ENCODE measurements at places on chromosomes 11 and 22.

GRCh38 chr22:37059876-37060449, 8.4 kb downstream of the KCTD17 start:
- DNase-seq, result no peak

DNA sequence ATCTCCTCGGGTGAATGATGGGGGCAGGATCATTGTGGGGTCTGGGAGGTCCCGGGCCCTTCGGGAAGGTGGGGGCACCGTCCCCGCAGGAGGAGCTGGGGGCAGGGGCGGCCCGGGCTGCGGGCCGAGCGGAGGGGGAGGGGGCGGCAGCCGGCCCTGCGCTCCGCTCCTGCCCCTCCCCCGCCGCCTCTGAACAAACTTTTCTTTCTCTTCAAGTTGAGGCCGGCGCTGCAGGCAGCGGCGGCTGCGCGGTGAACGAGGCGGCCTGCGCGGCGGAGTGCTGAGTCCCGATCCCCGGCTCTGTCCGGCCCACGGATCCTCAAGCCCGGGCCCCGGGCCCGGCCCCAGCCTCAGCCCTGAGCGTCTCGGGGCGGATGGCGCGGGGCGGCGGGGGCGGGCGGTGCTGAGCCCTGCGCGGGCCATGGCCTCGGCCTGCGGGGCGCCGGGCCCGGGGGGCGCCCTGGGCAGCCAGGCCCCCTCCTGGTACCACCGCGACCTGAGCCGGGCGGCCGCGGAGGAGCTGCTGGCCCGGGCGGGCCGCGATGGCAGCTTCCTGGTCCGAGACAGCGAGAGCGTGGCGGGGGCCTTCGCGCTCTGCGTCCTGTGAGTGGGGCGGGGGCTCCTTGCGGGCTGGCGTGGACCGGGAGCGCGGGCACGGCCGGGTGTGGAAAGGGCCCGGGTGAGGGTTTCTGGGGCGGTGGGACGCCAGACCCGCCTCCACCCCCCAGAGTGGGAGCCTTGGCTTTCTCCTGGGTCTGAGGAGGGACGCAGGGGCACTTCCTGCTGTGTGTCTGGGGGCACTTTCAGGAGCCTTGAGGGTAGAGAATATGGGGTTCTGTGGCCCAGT, at the start of gene INPPL1:
Gene INPPL1 (plus strand): TSS at position 204 of the 847 bp plus-strand sequence. CDS start 218 bp downstream, at position 422.
- DNase-seq, result peak; percentile 45

DNA sequence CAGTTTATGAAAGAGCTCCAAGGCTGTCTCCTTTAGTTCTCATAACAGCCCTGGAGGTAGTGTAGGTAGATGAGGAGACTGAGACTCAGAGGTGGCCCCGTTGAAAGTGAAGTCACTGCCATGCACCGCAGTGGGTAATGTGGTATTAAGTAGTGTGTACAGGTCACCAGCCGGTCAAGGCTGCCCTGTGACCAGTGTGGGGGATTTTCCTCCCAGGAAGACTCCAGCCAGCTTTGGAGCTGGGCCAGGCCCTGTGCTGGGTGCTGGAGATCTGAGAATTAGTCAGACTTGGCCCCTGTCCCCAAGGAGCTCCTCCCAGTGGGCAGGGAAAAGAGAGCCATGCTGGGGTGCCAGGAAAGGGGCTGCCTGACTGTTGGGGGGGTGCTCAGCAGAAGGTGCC, 5.3 kb downstream of the OMP start:
- DNase-seq, result peak; percentile 92

DNA sequence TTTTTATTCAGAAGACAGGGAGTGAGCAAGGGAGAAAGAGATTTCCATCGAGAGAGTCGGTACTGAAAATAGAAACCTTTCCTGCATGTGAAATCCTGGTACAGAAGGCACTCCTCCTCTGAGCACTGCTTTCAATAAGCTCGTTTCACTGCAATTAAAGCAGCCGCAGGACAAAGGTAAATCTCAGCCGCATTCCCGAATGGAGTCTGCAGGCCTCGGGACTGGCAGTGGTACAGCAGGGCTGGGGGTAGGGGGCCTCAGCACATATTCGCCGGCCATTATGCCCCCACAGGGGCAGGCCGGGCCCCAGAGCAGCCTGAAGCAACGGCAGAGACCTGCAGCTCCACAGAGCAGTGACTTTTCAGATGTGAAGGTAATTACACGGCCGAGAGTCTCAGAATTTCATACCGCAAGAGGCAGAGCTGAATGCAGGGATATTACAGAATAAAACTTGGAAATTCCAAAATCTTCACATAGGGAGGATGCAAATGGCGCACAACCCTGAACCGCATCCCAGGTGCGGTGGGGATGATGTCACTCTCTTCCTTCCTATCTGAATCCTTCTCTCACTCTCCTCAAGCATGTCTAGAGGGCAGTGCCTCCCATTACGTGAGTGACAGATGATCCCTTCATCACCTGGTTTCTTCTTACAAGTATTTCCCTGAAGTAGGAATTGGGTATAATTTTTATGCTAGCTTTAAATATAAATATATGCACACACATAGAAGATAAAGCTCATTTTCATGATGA, 622.1 kb downstream of the OPCML start:
- no peak for DNase-seq

- no peak for DNase-seq
Observed at GRCh38 chr11:125370561-125371389, 125.3 kb downstream of the FEZ1 start.

GRCh38 chr11:82559609-82560008, 174.1 kb downstream of the FAM181B start:
- no peak for DNase-seq

DNA sequence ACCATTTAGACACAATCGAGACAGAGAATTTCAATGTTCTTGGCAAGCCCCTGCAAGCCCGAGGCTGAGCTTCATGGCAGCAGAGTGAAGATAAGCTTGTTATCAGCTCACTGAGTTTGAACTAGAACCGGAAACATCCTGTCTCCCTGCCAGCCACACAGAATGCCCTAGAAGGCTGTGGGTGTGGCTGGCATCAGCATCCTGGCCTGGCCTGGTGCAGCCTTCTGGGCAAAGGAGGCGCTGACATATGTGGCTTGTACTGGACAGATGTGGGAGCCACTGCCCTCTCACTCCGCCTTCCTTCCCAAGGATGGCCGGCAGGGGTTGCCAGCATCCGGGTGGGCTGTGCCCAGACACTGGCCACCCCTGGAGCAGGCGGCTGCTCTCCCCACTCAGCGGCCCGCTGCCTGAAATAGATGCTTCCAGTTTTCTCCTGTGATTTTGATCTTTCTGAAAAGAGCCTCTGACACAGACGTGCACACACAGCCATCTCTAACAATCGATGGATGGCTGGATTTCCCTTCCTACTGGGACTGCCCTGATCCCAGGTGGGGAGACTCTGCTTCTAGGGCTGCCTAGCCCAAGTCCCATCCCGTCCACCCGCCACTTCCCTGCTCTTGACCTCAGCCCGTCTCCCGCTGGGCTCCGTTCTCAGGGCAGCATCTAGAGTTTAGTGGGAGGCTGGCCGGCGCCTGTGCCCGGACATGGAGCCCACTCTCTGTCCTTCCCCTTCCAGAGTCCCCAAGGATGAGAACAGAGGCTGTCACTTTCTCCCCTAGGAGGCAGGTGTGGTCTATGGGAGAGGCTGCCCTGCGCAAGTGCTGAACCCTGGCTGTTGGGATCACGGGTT, 149.7 kb downstream of the CTTN start:
- no peak for DNase-seq

- no peak for DNase-seq
Observed at GRCh38 chr11:617912-618682, 2.3 kb upstream of the IRF7 start.

GRCh38 chr11:69372589-69373250, 78.8 kb downstream of the MYEOV start:
- no peak for DNase-seq

DNA sequence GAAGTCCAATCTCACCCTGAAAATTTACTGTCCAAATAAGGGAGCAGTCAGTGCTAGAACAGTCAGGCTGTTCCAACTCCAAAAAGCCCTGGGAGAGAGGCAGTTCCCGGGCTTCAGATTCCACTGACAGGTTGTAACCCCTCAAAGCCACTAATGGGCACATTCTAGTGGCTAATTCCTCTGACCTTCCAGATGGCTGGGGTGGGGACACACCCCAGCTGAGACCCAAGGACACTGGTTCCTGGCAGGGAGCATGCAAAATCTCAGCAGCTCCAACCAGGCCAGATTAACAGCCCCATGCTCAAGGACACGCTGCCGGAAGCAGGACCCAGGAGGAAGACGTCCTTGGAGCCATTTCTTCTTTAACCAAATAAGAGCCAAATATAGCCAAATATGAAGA, 92.7 kb downstream of the RPL27A start:
- no peak for DNase-seq

GRCh38 chr11:9530020-9530621, 43.3 kb upstream of the WEE1 start:
- no peak for DNase-seq

DNA sequence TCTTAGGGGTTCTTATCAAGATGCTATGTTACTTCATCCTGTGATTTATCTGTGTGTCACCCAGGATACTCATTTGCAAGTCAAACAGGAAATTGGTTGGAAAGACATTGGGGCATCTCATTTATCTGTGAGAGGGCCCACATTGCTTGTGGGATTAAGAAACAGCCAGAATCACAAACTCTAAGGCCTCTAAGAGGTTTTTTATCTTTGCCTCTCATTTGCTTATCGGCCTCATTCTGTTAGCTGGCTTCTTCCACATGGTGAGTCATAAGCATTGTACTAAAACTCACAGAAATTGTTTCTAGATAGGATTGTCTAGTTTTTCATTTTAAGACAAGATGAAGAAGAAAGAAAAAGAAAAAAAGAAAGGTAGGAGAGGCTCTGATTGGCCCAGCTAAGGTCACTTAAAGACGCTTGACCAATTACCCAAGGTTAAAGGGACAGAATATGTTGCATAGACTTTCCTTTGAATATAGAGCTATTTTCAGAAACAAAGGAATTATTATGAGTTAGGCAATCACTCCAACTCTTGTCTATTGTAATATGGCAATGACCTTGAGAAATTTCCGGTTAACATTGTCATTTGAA, 121.9 kb downstream of the ARHGAP42 start:
- DNase-seq, result no peak

- DNase-seq, result peak; percentile 87
Observed at GRCh38 chr11:102318469-102318868, 1.2 kb downstream of the BIRC3 start.

GRCh38 chr11:107457205-107457557, 444 bp downstream of the CWF19L2 start:
- DNase-seq, result no peak

GRCh38 chr11:36034551-36035331, 90.9 kb downstream of the LDLRAD3 start:
- DNase-seq, result peak; percentile 56

DNA sequence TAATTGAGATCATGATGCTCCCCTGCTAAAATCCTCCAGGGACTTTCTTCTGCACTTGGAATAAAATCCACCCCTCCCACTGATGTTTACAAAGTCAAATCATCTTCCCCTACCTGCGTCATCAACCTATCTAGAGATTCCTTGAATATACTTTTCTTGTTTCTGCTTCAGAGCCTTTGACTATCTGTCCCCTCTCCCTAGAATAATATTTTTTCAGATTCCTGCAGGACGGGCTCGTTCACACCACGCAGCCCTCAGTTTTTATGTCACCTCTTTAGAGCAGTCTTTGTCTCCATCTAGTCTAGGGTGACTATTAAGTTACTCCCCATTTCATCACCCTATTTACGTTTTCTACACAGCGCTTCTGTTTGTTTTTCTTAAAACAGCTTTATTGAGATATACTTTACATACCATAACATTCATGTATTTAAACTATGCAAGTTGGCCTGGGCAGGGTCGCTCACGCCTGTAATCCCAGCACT, 94.8 kb upstream of the SESN3 start:
- DNase-seq, result no peak

- no peak for DNase-seq
Observed at GRCh38 chr22:27642104-27642800, 159.3 kb downstream of the MN1 start.

DNA sequence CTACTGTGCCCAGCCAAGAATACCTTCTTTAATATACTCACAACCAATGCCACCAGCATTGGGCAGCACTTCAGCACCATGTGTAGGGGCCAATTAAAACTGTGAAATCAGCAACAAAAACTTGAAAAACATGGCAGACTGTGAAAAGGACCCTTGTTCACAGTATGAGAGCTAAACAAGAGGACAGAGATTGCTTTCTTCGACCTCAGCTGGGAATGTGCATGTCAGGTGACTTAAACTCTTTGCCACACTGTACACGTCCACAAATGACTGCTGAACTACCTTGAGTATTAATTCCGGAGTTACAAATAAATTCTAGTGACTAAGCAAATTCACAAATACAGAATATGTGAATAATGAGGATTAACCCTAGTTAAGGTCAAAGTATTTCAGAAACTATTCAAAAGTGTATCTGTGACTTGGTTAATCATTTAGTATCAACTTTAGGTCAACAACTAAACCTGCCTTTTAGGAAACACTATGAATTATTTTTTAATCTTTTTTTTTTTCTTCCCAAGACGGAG, 33.0 kb downstream of the DDX6 start:
- DNase-seq, result no peak

DNA sequence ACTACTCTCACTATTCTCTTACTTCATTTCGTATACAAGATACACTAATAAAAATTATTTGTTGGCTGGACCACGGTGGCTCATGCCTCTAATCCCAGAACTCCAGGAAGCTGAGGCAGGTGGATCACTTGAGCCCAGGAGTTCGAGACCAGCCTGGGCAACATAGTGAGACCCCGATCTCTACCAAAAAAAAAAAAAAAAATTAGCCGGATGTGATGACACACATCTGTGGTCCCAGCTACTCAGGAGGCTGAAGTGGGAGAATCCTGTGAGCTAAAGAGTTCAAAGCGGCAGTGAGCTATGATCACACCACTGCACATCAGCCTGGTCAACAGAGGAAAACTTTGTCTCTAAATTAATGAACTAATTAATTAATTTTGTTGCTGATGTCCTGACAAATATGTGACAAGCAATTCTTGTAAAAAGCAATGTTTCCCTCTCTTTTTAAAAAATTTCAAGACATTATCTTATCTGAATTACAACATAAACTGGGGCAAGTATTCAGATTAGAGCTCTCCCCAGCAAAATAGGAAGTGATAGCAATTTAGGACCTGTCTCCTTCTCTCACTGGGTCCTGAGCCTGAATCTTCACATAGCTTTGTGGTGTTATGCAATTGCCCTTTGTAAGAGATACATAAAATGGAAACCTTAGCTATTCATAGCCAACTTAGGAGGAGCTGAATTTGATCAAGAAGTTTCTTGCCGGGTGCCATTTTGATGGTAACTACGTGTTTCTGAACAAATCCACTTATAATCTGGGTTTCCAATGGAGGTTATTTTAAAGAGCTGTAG, 17.6 kb upstream of the TMA7B start:
- DNase-seq, result no peak

DNA sequence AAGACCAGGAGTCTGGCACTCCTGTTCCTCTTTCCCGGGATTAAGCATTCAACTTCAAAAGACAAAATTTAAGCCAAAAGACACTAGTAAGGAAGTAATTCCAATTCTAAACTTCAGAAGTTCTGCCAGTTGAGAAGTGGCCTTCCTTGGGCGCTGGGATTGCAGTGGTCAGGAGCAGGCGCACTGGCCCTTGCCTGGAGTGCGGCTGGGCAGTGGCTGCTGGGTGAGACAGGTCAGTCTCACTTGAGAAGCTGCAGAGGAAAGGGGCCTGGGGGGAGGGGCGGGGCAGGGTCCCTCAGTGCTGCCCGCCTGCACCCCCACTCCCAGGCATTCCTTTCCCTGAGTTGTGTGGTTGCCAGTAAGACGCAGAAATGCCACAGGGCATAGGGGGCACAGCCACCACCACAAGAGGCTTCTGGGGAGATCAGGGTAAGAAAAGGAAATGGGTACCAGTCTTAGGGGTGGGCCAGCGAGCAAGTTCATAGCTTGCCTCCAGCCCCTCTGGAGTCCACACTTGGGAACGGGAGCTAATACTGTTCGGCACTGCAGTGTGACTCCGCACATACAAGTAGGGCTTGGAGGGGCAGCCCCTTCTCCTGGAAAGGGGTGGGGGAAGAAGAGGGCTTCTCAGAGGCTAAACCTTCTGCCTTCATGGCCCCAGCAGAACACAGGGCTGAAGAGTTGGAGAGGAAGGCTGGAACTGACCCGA, 5.5 kb downstream of the MRPL49 start:
- DNase-seq, result no peak
